IMR-90 (cell line): ENCODE measurements at places on chromosomes 2 and 18. TPM values are rescaled to one million over a fixed set of nuclear protein-coding genes. Genes with fewer than 3 reads are reported as not detected.

The DTNB gene
- polyA plus RNA-seq: 5.3 and 5.7 TPM in 2 replicates

The KYNU gene
- polyA plus RNA-seq: 0.53 and 0.75 TPM in 2 replicates

The ALPI gene
- polyA plus RNA-seq: not detected in 2 replicates

The TCF23 gene
- not detected in 2 replicates for polyA plus RNA-seq

The GCG gene
- not detected in 2 replicates for polyA plus RNA-seq

The MRPS9 gene
- 27.7 and 32.1 TPM in 2 replicates for polyA plus RNA-seq

The EPAS1 gene
- polyA plus RNA-seq: 103 and 120 TPM in 2 replicates

The IL37 gene
- polyA plus RNA-seq: 0.15 TPM in 1 of 2 replicates, not detected in the other

The TMEM163 gene
- polyA plus RNA-seq: not detected in 2 replicates

The OXER1 gene
- polyA plus RNA-seq: not detected in 2 replicates

The OSR1 gene
- 48.0 and 51.9 TPM in 2 replicates for polyA plus RNA-seq

The IL36B gene
- polyA plus RNA-seq: not detected in 2 replicates

The PEX13 gene
- 11.4 and 12.1 TPM in 2 replicates for polyA plus RNA-seq

The RESP18 gene
- polyA plus RNA-seq: not detected in 2 replicates

The HOXD3 gene
- polyA plus RNA-seq: not detected in 2 replicates

The NEB gene
- not detected in 2 replicates for polyA plus RNA-seq

The LAMA1 gene
- 13.3 and 15.5 TPM in 2 replicates for polyA plus RNA-seq

The ANKRD30BL gene
- polyA plus RNA-seq: not detected in 2 replicates

The CAPN14 gene
- polyA plus RNA-seq: 0.07 and 0.09 TPM in 2 replicates

The SERPINB4 gene
- not detected in 2 replicates for polyA plus RNA-seq

The UGT1A6 gene
- polyA plus RNA-seq: not detected in 2 replicates

The ZNF804A gene
- 2.7 and 2.9 TPM in 2 replicates for polyA plus RNA-seq

The IL36RN gene
- not detected in 2 replicates for polyA plus RNA-seq

The B3GNT2 gene
- 4.2 and 5.0 TPM in 2 replicates for polyA plus RNA-seq

The MBOAT2 gene
- polyA plus RNA-seq: 33.0 and 33.9 TPM in 2 replicates

The TSPYL6 gene
- polyA plus RNA-seq: not detected in 2 replicates

The PDCD1 gene
- polyA plus RNA-seq: not detected in 2 replicates

The MDH1B gene
- polyA plus RNA-seq: 0.38 and 0.53 TPM in 2 replicates

The LOXHD1 gene
- polyA plus RNA-seq: not detected in 2 replicates

The HES6 gene
- 3.3 TPM in 2 replicates for polyA plus RNA-seq

The CROCC2 gene
- polyA plus RNA-seq: not detected in 2 replicates

The ERFE gene
- 3.5 and 3.8 TPM in 2 replicates for polyA plus RNA-seq

The BCL2 gene
- 0.24 and 0.33 TPM in 2 replicates for polyA plus RNA-seq

The SLC11A1 gene
- 0.03 and 0.07 TPM in 2 replicates for polyA plus RNA-seq

The HOXD1 gene
- not detected in 2 replicates for polyA plus RNA-seq

The UNC80 gene
- polyA plus RNA-seq: not detected in 2 replicates

The PTCD3 gene
- 29.1 and 44.0 TPM in 2 replicates for polyA plus RNA-seq

The DYSF gene
- polyA plus RNA-seq: 0.09 and 0.10 TPM in 2 replicates

The IL1B gene
- polyA plus RNA-seq: 3.2 and 4.4 TPM in 2 replicates

The ARHGAP15 gene
- not detected in 2 replicates for polyA plus RNA-seq

The ALPG gene
- not detected in 2 replicates for polyA plus RNA-seq
